ENCODE measurements at places on chromosomes 1 and 21. TPM values are rescaled to one million over a fixed set of nuclear protein-coding genes. Genes with fewer than 3 reads are reported as not detected.

Gene FLG2
- not detected for total RNA-seq

Gene GLMP
- total RNA-seq = 8.0 TPM

Gene SLAMF6
- total RNA-seq = 72.4 TPM

Gene TMEM269
- total RNA-seq = 0.46 TPM

Gene ZBTB48
- 58.2 TPM for total RNA-seq

Gene MEX3A
- total RNA-seq = 5.3 TPM

Data from OCI-LY7 (cell line).